ENCODE measurements at places on chromosomes 2 and 18.

GRCh38 chr2:134169788-134170187 lies 84.1 kb upstream of the MGAT5 start:
- DNase-seq = no peak

DNA sequence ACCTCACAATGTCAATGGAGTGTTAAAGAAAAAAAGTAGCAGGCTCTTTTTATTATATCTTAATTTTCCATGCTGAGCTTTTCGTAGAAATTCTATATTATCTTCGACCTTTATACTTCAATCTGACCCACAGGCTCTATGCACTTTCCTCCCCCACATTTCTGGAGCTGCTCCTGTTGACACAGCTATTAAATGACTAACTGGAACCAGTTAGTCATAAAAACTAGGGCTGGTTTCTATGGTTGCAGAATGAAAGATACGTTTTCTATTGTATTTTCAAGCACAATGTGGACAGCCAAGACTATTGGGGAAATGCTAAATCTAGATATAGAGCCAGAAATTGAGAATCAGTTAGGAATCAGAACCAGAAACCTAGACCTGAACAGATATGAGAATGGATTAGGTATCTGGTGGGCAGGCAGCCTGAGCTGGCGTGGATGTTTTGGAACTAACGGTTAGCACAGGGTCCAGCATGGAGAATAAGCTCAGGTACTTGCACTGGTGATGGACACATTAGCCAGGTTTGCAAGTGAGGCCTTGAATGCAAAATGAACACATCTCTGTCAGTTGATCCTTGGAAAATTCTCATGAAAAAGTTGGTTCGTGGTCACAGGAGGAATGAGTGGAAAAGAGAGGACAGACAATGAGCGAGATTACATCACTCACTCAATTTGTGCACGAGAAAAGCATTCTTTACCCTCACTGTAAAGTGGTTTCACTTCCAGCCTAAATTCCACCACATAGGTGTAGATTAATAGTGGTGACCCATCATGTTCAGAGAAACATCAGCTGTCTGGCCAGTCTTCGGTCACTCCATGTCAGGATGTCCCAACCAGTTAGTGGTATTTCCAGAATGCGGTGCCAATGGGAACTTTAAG lies 144.6 kb upstream of the EPHA4 start:
- DNase-seq = no peak

DNA sequence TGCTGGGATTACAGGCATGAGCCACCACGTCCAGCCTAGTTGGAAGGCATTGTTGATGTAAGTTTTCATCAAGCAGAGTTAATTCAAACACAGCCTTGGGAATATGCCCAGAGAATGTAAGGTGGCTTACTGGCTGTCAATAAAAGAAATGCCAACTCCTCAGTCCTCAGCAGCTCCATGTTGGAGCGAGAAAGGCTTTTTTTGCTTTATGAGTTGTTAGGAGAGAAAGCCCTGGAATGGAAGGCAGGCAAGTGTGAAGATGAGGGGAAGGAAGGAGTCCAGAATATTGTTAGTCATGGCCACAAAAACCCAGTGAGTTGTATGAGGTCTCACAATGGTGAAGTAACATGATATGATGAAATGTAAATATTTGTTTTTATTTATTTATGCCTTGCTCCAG lies 57.1 kb downstream of the MAP4K4 start:
- no peak for DNase-seq

- DNase-seq = no peak
These were observed 68.5 kb downstream of the ABI2 start for GRCh38 chr2:203396667-203397066.

DNA sequence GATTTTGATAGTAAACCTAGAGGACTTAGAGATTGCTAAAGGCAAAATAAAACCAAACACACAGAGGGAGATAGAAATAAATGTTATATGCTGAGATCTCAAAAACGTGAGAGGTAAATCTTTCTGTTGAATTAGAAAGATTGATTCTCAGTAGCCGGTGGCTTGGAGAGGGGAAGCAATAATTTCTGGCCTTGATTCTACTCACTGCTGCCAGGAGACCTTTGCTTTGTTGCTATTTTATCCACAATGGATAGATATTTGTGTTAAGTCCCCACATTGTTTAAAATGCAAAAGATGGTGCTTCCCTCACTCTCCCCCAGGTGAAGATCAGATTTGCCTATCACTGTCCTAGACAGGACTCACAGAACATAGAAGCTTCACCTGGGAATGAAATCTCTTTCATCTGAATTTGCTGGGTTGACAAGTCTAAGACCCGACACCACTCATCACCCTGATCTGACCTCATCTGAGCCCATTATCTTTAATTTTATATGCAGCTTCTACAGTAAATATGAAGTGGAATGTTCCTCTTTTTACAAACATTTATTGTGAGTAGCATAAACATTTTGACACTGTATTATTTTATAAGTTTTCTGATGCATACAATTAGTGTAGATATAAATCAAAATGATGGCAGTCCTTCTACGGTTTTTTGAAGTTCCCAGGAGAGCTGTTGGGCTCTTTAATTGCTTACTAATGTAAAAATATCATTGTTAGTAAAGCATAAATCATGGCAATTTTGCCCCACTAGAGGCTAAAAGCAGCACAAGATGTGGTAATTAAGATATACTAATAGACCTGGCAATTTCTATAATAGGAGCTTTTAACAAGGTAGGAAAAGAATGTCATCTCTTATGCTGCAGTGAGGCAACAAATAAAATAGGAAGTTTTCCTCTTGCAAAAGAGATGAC lies 149.7 kb downstream of the DCC start:
- DNase-seq = no peak

GRCh38 chr2:111633643-111634042 lies 250.3 kb downstream of the ANAPC1 start:
- no peak for DNase-seq

GRCh38 chr2:219836647-219837177 lies 209.3 kb downstream of the SLC4A3 start:
- no peak for DNase-seq

DNA sequence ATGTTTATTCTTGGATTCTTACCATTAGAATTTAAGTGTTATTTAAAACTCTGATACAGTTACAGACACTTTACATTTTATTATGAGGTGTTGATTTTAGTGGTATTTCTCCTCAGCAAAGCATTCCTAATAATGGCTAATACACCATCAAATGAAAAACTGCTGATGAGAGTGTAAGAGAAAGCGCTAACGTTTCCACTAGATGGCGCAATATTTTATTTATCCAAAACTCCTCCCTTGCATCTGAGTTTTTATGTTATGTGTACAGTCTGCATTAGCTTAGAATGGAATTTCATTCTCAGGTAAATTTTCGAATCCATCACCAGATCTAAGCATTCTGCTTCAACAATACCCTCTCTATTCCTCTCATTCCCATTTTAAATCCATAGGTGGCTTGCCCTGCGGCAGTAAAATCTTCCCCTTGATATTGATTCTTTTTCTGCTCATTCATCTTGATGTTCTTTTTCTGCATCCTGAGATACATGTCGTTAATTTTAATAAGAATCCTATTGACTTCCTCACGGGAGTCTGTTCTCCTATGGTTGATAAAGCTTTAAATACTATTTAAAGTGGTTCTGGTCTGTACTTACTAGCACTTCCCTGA lies 53.9 kb downstream of the PRKRA start:
- DNase-seq = no peak

DNA sequence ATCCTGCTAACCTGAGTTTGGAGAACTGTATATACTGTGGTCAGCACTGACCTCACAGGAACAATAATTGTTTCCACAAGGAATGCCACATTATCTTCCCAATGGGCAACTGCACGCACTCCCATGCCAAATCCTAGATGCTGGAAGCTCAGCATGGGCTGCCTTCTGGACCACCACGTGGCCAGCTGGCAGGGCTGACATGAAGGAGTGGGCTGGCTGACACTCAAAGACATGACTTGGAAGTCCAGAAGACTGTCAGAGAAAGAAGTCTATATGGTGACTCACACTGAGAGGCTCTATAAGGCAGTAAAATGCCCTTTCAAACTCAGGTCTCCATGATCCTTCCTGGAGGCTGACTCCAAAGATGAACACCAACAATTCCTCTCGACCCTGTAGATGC lies 98.4 kb upstream of the RNF152 start:
- DNase-seq = no peak

- no peak for DNase-seq
These were observed 68.6 kb downstream of the DGKD start for GRCh38 chr2:233422649-233423551.

GRCh38 chr2:158009399-158009798 lies 92.3 kb upstream of the UPP2 start:
- DNase-seq = no peak

DNA sequence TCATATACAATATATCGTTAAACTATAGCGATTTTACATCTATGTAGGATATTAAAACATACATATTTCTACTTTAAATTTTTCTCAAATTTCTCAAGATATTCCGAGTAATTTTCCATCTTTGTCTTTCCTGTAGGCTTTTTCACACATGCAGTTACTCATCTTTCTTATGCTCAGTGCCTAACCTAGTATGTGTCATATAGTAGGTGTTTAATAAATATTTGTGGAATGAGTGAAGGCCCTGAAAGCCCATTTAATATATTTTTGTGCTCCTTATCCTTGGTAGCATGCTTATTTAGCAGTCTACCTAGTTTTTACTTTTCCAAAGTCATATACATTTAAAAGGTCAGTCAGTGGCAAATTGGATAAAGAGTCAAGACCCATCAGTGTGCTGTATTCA lies 67.3 kb downstream of the ITGB6 start:
- DNase-seq = no peak

DNA sequence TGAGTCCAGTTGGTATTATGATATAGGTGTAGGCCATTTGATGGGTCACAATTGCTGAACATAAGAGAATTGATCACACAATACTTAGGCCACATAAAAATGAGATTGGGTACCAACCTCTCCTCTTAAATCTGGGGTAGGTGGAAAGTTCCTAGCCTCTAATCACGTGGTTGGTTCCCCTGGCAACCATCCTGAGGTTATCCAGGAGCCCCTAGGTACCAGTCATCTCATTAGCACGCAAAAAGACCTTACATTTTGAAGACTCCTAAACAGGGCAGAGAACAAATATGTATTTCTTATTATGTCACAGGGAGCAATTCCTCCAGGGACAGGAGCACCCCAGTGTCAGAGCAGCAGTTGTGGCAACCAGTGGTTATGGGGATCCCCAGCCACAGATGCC lies 12.7 kb upstream of the SELENOI start:
- DNase-seq = no peak

GRCh38 chr18:21242141-21242779 lies at the start of gene GREB1L:
Gene GREB1L (plus strand): TSS chr18:21242232. CDS start chr18:21383519, 141,287 bp downstream.
- no peak for DNase-seq

DNA sequence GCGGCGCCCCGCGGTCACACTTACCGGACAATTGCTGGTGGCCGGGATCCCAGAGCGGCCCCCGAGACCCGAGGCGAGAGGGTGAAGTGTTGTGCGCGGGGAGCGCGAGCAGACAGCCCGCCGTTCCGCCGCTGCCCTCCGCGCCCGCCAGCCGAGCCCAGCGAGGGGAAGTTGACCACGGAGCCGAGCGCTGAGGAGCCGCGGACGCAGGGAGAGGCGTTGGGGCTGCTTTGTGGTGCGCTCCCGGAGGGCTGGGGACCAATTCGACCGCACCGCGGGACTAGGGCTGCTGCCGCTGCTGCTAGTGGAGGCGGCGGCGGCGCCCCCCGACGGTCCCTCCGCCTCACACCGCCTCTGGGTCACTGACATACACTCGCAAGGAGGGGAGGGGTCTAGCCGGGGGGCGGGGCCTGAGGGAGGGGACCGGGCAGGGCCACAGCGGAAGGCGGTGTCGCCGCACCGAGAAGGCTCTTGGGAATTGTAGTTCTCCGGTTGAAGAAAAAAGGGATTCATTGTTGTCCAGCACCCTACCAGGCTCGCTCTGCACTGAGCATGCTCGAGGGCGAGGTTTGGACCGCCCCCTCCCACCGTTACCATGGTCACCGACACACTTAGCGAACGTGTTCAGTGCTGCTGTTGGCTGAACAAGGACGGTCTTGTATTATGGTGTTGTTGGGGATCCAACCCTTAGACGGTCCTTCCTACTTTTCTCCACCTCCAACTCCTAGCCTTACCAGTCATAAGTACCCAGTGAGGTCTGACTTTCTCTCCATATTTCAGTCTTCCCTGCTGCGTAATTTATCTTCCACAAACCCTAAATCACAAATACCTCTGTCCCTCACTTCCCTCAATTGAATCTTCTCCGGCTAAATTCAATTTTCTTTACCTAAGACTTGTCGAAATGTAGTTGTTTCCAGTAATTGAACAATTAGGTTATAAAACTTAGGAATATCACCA lies at the start of gene PELI1:
PELI1 (minus strand) TSS at position 364 of the 957 bp plus-strand sequence. CDS start 36,110 bp downstream, outside the sequence.
- peak; percentile 86 for DNase-seq

- no peak for DNase-seq
These were observed 356.0 kb upstream of the GALNT5 start for GRCh38 chr2:156901373-156902031.

- DNase-seq = no peak
These were observed 461.6 kb upstream of the SALL3 start for GRCh38 chr18:78517973-78518372.

- DNase-seq = no peak
These were observed 132.6 kb downstream of the NYAP2 start for GRCh38 chr2:225532096-225532495.

- no peak for DNase-seq
These were observed 17.1 kb upstream of the AAK1 start for GRCh38 chr2:69660637-69661036.
